Ammon's horn (tissue), 1 donor: ENCODE measurements at places on chromosomes 6 and 20.

DNA sequence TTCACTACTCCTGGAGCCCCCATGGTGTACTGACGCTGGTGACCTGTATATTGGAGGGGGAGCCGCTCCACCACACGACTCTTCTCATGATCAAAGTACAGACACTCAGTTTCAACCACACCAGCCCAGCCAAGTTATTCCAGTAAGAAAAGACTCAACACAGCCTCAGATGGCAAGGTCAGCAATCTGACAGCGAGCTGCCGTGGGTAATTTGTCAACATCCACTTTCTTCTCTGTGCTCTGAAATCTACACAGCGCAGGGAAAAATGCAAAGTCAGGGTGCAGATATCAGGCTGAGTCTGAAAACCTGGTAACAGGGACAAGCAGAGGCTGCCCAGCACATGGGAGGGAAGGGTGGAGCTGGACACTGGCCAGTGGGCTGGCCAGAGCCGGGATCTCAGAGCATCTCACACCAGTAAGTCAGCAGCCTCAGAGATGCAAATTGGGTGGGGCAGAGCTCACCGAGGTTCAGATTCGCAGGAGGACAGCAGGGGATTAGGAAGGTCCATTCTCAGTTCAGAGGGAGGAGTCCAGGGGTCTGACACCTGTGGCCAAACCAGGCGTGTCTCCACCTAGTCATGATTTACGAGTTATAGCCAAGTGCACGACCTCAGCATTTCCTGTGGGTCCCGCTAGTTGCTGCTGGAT, 44.5 kb upstream of the RPS6KA2 start:
- DNase-seq: no peak

GRCh38 chr6:39322306-39322850, at the start of gene KCNK16:
Gene KCNK16 (minus strand): TSS chr6:39322702. CDS start chr6:39322540, 162 bp downstream.
- DNase-seq: no peak

DNA sequence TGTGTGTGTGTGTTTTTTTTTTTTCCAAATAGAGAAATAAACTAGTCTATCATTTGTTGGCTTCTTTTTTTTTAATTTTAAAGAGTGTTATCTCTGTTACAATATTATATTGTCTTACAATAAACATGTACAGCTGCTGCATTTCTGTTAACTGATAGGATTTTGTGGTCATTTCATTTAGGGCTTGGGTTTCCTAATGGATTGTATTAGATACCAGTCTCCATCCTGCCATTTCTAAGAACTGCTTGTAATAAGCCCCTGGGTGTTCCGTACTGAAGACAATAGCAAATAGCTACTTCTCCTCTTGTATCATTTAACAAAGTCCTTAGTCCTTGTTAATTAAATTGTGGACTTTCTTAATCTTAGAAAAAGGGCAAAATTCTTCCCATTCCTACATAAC, 45.7 kb downstream of the SOBP start:
- no peak for DNase-seq

DNA sequence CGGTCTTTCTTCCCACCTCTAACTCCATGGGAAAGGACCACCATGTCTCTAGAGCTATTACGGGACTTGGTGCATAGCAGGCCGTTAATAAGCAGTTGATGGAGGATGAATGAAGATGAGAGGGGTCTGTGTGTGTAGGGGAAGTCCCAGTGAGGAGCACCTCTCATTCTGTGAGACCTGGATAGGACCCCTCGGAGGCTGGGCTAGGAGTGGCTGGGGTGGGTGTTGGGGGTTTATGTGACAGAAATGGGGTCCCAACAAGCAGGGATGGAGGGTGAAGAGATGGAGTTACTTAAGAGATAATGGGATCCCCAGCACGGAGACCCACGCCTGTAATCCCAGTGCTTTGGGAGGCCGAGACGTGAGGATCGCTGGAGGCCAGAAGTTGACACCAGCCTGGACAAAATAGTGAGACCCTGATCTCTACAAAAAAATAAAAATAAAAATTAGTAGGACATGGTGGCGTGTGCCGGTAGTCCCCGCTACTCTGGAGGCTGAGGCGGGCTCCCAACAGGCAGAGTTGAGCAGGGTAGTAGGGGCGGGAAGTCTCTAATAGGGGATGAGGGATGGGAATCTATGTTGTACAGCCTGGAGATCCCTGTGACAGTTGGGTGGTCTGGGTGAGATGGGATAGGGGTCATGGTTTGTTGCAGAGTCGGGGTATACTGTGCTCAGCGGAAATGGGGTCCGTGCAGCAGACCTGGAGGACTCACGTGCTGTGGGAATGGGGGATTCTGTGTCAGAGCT, 677 bp upstream of the ZNF341 start:
- DNase-seq: no peak

- DNase-seq: peak; percentile 54
Observed at GRCh38 chr20:57676589-57677583, 32.9 kb downstream of the PMEPA1 start.

DNA sequence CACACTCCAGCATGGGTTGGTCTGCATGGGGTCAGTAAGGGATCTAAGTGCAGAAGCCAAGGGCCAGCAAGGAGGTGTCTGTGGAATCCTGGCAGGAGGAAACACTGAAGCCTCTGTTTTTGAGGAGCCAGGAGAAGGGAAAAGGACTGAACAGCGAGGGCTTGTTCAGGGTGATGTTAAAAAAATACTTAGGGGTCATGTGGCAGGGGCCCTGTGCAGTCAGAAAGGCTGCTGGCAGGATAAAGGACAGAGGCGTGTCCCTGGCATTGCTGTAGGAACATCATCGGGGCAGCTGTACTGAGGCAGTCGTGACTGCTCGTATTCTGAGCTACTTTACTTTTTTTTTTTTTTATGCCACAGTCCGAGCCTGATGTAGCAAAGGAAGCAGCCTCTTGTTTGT, 127.1 kb upstream of the ZFP64 start:
- no peak for DNase-seq
